Stimulated activated CD8-positive, alpha-beta memory T cell treated with anti-CD3 and anti-CD28 coated beads, Interleukin-4, amount 100 ng/mL, for 1 hour (primary cell): ENCODE measurements at places on chromosomes 5 and 9.
A peak's percentile ranks its signal among the peaks of the same experiment; 100 is the strongest.

GRCh38 chr9:130177898-130178805, 5.9 kb downstream of the NCS1 start:
- no peak for DNase-seq

GRCh38 chr5:32859211-32859641, 148.1 kb downstream of the NPR3 start:
- DNase-seq: no peak

- no peak for DNase-seq
Observed at GRCh38 chr5:115460472-115460871, 84.1 kb downstream of the FEM1C start.

GRCh38 chr5:142645456-142645855, 40.4 kb downstream of the FGF1 start:
- no peak for DNase-seq

DNA sequence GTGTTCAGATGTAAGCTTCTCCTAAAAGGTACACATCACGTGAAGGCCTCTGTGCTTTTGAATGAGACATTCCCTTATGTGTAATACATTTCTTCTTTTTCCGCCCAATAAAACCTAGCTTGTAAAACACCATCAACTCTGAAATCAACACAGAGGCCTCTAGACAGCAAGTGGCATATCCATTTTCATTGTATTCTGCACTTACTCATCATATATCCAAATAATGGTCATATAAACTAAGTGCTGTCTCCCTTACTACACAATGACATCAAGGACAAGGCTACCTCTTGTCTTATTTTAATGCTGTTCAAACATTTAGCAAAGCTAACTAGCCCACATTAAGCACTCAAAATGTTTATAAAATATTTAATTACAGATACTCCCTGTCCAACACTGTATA, 108.5 kb downstream of the ELAVL2 start:
- DNase-seq: no peak

DNA sequence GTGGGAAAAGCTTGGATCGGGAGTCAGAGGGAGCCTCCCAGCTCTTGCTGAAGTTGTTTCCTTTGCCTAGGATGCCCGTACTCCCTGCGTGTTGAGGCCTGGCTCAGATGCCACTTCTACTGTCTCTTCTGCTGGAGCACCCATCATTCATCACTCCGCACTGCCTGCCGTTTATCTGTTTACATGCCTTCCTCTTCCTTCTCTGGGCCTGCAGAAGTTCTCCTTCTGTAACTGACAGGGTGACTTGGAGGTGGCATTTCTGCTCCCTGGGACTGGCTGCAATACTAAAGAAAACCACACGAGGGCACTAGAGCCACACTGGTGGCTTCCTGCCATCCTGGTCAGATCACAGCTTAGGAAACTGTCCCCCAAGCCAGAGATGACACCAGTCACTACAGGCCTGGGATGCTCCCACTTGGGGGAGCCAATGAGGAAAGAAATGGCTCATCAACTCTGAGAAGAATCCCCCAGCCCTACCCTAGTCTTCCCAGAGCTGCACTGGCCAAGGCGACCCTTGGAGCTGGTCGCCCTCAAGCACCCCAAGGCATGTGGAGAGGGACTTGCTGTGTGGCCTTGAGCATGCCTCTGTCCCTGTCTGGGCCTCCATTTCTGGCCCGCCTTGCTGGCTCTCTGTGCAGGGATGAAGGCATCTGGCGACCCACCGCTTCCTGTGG, 9.7 kb upstream of the SLC25A51 start:
- DNase-seq: peak; percentile 59

DNA sequence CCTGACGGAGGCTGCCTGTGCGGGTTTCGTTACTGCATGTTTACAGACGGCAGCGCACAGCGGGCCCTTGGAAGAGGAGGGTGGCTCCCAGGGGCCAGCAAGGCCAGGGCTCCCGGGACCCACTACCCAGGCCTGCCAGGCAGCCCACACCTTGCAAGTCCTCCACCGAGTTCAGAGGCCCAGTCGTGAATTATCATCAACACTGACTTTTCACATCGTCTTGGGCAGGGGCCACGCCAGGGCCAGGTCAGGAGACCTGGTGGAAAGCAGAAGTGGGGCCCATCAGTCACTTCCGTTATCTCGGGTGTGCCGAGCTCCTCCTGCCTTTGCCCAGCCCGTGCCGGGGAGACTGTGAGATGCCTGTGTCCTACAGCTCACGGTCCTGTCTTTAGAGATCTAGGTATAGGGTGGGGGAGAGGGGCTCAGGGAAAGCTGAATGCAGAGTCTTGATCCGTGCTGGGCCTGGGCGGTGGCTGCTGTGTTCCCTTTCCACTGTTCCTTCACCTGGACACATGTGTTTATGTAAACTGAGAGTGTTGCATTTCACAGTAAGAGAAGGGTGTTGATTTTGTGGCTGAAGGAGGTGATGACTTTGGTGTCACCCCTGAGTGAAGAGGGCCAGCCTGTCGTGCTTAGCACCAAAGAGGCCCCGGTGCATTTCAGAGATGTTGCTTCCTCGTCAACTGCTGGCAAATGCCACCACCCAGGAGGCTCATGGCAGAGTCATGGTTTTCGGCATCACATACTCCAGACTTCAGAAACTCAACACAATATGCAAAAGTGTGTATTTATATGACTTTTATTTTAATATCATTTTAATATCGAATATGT, 175.2 kb downstream of the GAPVD1 start:
- DNase-seq: no peak

DNA sequence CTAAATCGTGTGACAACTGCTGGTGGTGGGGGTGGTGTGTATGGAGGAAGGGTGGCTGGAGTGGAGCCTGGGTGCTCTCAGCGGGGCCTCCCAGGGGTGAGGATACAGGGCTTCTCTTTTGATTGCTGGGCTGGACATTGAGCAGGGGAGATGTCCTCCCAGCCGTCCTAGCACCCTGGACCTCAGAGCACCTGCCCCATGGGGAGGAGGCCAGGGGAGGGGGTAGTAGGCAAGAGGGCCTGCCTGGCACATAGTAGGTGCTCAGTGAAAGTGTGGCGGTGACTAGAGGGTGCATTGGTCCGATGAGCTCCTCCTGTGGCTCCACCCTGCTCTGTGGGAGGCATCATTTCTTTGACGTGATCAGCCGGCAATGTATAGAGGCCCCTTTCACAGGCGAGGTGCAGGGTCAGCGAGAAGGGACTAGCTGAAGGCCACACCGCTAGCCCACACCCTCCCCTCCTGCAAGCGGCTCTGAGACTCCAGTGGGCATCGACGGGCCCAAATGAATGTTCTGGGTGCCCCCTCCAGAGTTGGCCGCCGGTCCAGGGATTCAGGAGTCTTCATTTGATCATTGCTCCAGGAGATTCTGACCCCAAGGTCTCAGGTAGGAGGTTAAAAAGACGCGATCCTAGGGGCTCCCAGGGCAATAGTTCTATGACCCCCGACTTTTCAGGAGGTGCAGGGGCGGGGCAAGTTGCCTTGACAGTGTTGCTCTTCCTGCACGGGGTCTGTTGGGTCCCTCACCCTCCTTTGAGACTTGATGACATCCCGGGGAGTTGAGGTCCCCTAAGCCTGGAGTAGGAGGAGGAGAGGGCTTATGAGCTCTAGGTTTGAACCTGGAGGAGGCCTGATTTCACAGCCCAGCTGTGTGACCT, 255.5 kb downstream of the PBX3 start:
- DNase-seq: no peak

DNA sequence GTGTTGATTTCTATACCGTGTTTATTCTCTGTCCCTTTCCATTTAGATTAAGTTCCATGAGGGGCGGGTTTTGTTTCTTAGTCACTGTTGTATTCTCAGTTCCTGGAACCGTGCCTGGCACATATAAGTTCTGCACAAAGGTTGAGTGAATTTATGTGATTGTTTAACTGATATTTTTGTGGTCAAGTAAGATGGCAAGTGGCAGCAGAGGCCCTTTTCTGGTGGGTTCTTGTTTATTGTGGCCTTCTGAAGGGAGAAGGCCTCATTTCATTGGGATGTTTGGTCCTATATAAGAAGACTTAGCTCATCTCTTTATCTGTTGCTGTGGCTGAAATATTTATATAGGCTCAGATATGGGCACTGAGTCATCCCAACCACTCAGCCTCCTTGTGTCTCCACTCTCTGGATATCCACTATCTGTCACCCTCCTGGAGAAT, 262.5 kb downstream of the PSAT1 start:
- no peak for DNase-seq

GRCh38 chr9:34987160-34987901, 2.2 kb upstream of the DNAJB5 start:
- DNase-seq: no peak
